Left ventricle myocardium inferior (tissue), 1 donor: ENCODE measurements at places on chromosomes 4 and X. TPM values are rescaled to one million over a fixed set of nuclear protein-coding genes. Genes with fewer than 3 reads are reported as not detected.

GRCh38 chrX:38570396-38570795 is 9.1 kb downstream of the TSPAN7 start:
- no peak for DNase-seq

- DNase-seq, result no peak
Measured at GRCh38 chr4:60452266-60452665, 747.9 kb upstream of the ADGRL3 start.

The AR gene
- 18.4 TPM for total RNA-seq

- no peak for DNase-seq
Measured at GRCh38 chr4:176587920-176588319, 204.8 kb downstream of the VEGFC start.

GRCh38 chr4:87211249-87211952 is 9.0 kb downstream of the KLHL8 start:
- no peak for DNase-seq

DNA sequence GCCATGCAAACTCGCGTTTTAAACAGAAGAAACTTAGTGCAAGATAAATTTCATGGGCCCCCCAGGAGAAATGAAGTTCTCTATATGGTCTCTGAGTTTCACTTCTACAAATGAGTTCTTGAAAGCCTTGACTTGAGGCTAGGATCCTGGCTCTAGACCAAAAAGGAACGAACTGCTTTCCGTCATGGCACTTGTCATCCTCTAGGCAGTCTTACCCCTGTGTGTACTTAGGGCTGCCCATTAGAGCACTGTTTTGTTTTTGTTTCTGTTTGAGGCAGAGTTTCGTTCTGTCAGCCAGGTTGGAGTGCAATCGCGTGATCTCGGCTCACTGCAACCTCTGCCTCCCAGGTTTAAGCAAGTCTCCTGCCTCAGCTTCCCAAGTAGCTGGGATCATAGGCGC is 29.0 kb downstream of the RNF4 start:
- DNase-seq, result no peak

The SCML1 gene
- total RNA-seq, result 6.8 TPM

The ARR3 gene
- total RNA-seq, result not detected

DNA sequence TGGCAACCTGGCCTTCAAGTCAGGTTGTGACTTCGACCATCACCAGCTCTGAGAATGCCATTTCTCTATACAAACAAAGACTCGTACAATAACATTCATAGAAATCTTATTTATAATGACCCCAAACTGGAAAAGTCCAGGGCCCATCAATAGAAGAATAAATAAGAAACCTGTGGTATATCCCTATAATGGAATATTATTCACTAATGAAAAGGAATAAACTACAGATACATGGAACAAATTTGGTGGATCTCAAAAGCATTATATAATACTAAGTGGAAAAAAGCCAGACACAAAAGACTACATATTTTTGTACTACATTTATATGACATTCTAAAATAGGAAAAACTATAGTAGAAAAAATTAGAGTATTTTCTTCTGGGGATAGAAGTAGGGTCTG is 109.4 kb upstream of the INPP4B start:
- no peak for DNase-seq

DNA sequence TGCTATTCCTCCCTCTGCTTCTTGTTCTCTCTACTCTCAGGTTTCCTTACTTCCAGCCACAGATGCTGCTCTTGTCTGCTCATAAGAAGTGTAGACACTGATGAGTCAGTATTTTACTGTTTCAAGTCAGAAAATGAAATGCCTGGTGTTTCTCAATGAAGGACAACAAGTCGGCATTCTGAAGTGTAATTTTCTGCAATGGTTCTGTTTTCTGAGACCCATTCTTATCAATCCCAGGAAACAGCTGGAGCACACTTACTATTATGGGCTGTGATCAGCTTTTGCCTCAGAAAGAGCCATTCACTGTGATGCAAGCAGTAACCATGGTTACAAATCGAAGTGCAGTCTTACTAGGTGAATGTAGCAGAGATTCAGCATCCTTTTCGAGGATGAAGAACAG is 42.0 kb downstream of the SLC4A4 start:
- DNase-seq, result no peak

The GABRE gene
- 31.3 TPM for total RNA-seq
